A172 (cell line): ENCODE measurements at places on chromosomes 13 and 19. TPM values are rescaled to one million over a fixed set of nuclear protein-coding genes. Genes with fewer than 3 reads are reported as not detected.
A peak's percentile ranks its signal among the peaks of the same experiment; 100 is the strongest.

DNA sequence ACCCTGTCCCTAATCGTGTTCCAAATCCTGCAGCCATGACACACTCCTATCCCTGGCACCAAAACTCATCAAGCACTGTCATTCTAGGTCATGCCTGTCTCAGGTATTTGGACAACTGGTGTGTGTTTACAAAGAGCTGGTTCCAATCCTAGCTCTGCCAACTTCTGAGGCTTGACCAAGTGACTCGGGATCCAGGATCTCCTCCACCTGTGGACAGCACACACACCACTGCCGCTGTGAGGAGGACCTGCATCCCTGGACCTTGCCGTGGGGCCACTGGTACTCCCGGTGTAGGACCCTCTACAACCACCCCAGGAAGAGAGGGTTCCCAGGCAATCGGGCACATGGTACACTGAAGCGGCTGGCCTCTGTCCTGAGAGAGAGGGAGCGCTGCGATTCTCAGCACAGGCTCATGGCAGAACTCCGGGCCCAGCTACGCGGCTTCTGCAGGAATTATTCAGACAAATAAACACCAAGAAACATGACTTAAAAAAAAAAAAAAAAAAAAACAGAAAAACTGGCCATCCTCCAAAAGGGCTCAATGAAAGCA, 20.4 kb downstream of the MLLT1 start:
- DNase-seq = no peak

DNA sequence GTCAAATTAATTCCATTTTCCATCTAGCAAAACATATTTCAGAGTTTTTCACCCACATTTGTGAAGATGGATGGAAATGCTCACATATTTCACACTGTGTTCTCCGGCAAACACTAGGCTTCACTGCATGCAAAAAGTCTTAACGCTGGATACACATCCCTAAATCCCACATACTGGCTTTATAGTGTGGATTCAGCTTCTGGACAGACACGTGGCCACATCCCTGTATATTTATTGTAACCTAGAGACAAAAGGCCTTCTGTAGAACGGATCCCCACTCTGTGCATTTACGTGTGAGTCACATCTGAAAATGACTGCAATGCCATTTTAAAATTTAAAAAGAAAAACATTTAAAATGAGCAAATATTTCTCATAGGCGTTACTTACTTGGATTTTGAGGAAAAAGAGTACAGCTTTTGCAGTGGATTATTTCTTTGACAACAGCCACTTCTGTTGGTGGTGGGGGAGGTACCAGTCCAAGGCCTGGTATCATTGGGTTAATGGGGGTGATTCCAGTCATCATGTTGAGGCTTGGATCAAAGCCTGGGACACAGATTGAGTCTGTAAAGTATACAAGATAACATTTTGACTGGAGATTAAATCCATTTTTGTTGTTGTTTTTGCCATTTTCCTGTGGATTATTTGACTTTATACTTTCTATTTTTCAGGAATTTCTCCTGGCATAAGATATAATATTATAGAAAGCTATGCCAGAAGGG, 337.7 kb downstream of the DNAJC15 start:
- no peak for DNase-seq

GRCh38 chr13:34360702-34361101, 542.8 kb downstream of the RFC3 start:
- DNase-seq = no peak

DNA sequence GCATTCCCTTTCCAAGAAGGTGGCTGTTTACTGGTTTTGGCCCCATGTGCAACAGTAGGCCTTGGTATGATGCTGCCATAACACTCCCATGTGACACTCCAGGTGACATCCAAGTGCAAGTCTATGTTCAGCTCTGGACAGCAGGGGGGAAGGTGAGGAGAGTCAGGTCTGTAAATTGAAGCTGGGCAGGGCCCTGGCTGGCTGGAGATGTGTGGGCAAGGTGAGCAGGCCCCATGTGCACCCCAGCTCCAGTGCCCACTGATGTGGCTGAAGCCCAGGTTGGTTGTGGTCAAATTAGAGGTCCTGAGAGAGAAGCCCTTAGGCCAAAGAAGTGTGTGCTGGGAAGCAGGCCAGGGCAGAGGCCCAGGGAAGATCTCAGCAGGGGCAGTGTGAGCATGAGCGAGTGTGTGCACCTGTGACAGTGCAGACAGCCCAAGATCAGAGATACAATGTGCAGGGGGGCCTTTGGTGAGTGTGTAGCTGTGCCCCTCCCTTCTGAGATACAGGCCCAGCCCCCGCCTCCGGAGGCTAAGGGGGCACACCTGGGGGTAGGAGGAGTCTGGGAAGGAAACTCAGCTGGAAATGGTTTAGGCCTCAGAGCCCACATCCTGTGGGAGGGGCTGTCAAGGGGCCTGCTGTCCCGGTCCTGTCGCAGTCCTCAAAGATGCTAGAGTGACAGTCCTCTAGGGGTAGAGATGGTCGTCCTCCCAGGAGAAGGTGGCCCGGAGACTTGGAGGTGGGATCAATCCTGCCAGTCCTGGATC, 18.6 kb downstream of the DEDD2 start:
- DNase-seq = no peak

Gene IGFLR1
- total RNA-seq = 5.3 and 22.0 TPM in 2 replicates

GRCh38 chr13:29165840-29166239, 345.7 kb downstream of the MTUS2 start:
- peak; percentile 20 for DNase-seq
